ENCODE measurements at places on chromosomes 3 and 15. TPM values are rescaled to one million over a fixed set of nuclear protein-coding genes. Genes with fewer than 3 reads are reported as not detected.
A peak's percentile ranks its signal among the peaks of the same experiment; 100 is the strongest.

DNA sequence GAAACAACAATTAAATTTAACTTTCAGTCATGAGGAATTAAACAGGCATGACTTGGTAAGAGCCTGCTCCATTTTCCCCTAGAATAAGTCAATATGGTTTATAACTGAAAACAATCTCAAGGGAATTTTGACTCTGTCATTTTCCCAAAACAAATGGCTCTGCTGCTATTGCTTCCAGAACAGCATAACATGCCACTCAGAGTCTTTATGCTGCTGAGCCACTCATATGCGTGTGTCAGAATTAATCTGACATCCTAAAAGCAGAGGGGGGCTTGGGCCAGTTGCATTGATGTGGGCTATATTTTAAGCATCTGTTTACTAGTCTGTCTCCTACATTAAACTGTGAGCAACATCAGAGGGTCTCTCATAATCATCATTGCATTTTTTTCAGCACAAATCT, 111.1 kb upstream of the ABI3BP start:
- DNase-seq: no peak

GRCh38 chr15:27061739-27062138, 90.8 kb downstream of the GABRG3 start:
- peak; percentile 18 for DNase-seq

GRCh38 chr3:46096781-46097180, 69.5 kb upstream of the XCR1 start:
- DNase-seq: no peak

CNTN3 gene
- 0.57 TPM for total RNA-seq

DNA sequence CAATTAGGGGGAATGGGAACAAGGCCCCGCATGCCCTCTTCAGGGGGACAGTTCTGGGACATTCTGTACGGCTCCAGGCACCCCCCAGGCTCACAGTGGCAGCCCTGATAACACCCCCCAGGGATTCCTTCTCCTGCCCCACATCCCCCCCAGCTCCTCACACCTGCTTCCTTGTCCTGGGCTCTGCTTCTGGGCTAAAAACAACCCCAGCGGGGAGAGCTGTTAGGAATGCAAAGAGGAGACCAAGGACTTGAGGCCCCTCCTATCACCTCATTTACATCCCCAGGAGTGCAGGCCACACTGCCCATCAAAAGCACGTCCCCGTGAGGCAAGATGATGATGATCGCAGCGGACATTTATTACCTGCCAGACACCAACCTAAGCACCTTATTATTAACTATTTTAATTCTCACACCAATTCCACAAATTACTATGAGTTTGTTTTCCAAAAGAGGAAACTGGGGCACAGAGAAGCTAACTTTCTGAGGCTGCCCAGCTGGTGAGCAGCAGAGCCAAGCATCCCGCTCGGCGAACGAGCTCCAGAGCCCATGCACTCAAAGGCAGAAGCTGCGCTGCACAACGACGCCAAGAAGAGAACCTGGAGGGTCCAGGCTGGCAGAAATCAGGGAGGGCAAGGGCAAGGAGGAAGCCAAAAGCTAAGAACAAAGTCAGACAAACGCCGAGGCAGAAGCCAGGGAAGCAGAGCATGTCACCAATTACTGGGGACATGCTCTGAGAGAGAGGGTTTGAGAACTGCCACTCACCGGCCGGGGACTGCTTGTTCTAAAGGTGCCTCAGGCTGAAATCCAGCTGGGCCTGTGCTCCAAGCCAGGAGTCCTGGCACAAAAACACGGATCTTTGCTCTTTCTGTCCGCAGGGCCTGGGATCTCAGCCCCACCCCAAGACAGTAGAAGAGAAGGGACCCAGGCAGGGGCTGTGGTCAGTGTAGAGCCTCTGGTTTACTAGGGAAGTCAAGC, 76.2 kb upstream of the NSMCE3 start:
- DNase-seq: no peak

WDR72 gene
- 3.5 TPM for total RNA-seq

DNA sequence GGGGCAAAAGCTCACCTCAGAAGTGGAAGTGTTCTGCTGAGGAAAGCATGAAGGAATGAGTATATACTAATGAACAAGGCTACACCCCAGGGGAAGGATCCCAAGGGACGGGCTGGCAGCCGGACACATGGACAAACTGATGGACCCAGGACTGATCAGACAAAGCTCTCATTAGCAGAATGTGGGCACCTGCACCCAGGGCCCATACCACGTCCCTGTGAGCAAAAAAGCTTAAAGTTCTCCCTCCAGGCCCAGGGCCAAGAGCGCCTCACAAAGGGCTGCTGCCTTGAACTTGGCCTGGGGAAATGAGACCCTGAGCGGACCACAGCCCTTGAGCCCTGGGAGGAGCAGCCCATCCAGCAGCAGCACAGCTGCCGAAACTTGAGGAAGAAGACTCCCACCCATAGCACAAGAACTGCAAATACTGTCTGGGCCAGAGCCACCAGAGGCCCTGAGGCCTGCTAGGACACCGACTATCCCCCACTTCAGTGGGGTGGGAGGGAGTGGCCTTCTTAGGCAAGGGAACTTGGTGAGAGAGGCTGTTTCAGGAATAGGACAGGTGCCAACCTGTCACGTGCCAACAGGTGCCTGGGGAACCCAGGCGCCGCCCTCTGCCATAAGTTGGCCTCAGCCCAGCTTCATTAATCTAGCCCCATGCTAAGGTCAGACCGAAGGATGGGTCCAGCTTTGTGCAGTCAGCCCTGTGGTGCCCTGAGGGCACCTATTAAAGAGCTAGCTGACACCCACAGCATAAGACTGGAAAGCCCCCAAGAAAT, 2.3 kb upstream of the GMPPB start:
- DNase-seq: no peak

DNA sequence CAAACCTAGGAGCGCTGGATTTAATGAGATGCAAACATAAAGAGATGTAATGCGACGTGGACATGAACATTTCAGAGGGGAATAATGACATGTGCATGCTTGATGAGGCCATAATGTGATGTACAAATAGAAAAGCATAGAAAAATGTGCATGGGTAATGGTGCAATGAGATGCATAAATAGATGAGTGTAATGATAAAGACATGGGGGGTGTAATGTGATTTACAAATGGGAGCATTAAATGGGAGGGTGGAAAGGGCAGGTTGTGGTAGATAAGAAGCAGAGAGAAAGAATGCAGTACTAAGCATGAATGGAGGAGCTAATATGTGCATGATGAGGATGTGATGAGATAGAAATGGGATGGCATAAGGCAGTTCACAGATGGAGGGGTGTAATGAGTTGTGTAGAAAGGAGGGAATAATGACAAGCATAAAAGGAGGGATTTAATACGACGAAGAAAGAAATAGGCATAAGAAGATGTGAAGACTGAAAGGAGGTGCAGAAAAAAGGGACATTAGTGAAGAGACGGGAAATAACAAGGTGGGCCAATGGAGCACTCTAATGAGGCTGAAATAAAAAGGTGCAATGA, 137.5 kb upstream of the CCNL1 start:
- DNase-seq: no peak

DNA sequence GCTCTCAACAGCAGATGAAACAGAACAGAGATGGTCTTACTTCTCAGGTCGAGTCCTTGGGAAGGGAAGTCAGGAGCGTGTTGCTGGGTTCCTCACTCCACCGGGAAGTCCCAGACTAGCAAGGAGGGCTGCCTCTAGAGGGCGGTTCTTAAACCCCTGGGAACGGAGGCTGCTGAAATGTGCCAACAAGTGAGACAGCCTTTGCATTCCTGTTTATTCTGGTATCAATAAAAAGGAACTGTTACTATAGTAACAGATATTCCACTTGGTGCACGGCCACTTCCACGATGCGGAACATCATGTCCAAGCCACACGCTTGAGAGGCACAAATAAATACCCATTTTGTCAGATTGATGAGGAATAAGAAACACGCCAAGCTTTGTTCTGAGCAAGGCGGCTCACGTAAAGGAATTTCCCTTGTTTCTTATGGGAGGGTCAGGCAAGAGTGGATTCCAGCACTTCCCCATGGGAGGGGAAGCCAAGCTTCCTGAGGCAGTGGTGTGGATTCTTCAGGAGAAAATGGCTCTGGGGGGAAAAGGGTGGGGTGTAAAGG, at the start of gene FAM107A:
Gene FAM107A (minus strand): TSS at position 123 of the 553 bp plus-strand sequence. CDS start 7,531 bp downstream, outside the sequence.
- DNase-seq: peak; percentile 81

COL6A5 gene
- total RNA-seq: 0.15 TPM

DNA sequence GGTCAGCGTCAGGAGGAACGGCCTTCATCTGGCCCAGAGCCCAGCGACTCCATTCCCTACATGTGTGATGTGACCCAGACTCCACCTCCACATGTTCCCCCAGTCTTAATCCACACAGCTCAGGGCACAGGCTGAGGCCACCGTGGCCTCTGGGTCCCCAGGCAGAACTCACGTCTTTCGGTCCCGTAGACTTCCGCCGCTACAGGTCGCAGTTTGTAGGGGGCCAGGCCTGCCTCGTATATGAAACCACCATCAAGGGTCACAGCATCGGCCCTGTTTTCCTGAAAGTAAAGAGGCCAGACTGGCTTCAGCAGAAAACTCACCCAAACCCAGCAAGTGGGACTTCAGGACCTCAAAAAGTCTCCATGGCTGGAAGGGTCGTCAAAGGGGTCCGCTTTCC, 8.6 kb downstream of the LTF start:
- no peak for DNase-seq

DNA sequence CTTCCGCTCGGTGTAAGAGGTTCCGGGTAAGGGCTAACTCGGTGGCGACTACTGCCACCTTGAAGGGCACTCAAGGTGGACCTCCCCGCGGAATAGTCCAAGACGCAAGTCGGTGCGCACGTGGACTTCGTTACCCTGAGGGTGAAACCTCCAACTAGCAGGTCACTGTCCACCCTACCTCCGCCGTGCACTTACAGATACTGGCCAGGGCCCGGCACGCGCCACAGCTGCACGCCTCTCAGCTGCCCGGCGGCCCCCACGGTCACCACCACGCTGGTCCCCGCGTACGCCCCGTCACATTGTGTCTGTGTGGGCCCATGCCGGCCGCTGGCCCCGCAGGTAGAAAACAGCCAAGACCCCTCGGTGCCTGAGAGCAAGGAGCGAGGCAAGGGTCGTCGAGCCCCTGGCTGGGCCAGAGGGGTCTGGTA, 1.1 kb downstream of the LTK start:
- DNase-seq: no peak

MYRIP gene
- total RNA-seq: 4.1 TPM

HGD gene
- total RNA-seq: 2.1 TPM

CLEC3B gene
- 42.3 TPM for total RNA-seq

GRCh38 chr15:60557191-60557618, 78.3 kb upstream of the ICE2 start:
- no peak for DNase-seq

HYAL2 gene
- total RNA-seq: 76.6 TPM

- no peak for DNase-seq
Observed at GRCh38 chr3:30847592-30847991, 46.9 kb downstream of the GADL1 start.

DNA sequence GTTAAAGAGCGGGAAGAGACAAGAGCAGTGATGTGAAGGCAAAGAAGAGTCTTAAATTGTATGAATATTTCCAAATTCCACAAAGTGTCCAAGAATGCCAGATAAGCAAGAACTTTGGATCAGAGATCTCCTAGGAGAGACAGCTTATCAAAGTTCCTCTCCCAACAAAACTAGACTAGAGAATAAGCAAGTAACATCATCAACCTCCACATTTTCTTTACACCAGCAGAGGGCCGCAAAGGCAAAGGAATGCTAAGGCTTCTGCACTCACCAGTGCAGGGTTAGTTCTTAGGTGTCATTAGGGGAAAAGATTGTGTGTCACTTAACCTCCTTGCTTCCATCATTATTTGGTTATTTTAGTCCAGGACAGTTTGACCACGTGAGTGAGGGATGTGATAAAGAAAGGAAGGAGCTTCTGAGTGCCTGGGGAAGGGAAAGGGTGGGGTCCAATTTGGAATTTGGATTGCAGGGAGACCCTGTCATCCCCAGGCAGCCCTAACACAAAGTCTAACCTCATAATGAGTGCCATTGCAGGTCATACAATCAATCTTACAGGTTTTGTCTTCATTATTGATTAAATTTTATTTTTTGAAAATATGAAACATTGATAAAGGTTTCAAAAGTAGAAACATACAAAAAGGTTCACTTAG, 7.5 kb upstream of the CMTM6 start:
- no peak for DNase-seq

- no peak for DNase-seq
Observed at GRCh38 chr15:98580572-98580971, 67.8 kb upstream of the IGF1R start.

SPINT1 gene
- 351 TPM for total RNA-seq

GRCh38 chr3:56076746-56077145, 391.5 kb downstream of the ERC2 start:
- no peak for DNase-seq

DNA sequence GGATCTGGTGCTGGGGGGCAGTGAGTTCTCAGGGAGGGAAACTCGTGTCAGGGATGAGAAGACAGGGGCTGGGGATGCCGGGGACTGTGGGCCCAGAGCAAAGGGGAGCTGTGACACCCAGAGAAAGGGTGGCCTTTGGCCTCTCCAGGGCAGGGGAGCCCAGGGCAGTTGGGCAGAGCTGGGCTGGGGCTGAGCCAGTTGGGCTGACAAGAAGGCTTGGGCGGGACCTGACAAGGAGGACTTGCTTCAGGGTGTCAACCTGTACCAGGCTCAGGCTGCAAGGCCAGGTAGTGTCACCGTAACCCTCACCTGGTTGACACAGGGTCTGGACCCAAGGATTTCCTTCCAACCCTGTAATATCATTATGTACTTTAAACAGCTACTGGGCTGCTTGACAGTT, 13.2 kb upstream of the ANPEP start:
- no peak for DNase-seq

- no peak for DNase-seq
Observed at GRCh38 chr15:40190591-40190990, 29.7 kb downstream of the BUB1B start.

- no peak for DNase-seq
Observed at GRCh38 chr15:94580211-94580885, 349.0 kb downstream of the MCTP2 start.

DNA sequence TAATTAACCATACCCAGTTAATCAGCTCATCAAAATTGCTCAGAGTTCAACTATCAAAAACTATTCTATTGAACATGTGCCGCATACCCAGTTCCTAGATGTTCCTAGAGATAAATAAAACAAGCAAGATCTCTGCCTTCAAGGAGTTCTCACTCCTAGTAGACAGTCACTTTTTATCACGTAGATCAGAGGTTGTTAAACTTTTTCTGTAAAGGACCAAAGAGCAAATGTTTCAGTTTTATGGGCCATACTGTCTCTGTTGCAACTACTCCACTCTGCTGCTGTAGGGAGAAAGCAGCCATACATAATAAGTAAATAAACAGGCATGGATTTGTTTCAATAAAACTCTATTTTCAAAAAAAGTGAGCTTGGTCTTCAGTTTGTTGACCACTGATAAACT, 7.9 kb downstream of the FBN1 start:
- DNase-seq: no peak

TGM5 gene
- 62.9 TPM for total RNA-seq

- no peak for DNase-seq
Observed at GRCh38 chr3:21515417-21515816, 235.6 kb downstream of the ZNF385D start.

PPM1L gene
- total RNA-seq: 34.5 TPM

DNA sequence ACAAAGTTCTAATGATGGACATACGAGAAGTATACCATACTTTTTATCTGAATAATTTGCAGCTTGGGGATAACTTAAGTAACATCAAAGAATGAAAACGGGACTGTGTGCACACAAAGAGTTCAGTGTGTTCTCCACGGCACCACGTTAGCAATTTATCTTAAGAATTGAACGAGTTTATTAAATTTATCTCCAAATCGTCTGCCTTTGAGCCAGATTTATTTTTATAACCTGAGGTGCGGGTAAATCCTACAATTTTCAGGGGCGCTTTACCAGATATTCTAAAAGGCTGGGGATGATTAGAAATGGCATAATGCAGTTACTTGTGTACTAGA, 3.5 kb downstream of the CHD2 start:
- no peak for DNase-seq

GRCh38 chr3:181683563-181683962, 28.2 kb upstream of the SOX2 start:
- DNase-seq: no peak

All from suprapubic skin (tissue), 4 donors.